CD8-positive, alpha-beta memory T cell (primary cell): ENCODE measurements at places on chromosomes 1 and 21.

GRCh38 chr1:184888505-184888904, 85.8 kb downstream of the NIBAN1 start:
- DNase-seq, result no peak

DNA sequence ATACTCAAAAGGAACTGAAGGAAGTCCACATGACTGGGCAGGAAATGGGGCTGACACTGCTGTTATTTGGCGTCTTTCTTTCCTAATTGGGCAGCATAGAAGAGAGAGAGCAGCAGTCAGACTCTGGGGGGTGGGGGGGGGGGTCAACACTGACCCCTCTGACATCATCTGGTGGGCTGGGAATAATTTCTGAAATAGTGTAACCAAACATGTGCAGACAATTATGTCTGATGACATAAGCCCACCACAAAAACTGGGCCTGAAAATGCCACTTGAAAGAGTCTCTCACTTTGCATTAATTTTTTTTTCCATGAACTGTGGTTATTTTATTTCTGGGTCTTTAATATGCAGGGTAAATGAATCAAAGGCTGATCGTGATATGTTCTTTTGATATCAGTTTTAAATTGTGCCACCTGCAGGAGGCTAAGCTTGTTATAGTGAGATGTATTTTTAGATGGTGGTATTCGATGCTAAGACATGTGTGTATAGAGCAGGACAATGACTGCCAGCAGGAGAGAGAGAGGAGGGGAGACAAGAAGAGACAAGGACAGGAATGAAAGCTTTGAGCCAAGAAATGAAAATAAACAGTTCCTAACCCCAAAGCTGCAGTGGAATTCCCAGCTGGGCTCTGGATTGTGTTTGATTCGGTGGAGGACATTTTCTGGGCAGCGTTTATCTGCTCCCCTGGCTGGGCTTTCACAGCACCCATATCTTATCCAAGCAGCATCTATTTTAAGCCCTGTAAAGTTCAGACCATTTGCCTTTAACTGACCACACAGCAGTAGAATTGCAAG, 264.7 kb downstream of the PBX1 start:
- no peak for DNase-seq

DNA sequence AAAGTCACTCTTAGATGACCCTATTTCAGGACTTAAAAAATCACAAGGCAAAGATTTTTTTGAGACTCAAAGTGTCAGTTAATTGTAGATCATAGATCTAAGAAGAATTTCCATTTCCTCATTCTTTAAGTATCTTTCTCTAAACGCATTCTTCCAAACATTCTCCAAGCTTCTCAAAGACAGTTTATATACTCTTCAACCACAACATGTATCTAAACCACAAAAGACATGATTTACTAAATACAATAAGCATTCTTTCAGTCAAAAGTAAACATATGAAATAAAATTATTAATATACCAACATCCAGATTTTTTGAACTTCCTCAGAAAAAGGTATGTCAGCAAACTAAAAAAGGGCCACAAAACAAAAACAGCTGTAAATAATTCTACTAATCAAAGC, 24.4 kb downstream of the RC3H1 start:
- no peak for DNase-seq

DNA sequence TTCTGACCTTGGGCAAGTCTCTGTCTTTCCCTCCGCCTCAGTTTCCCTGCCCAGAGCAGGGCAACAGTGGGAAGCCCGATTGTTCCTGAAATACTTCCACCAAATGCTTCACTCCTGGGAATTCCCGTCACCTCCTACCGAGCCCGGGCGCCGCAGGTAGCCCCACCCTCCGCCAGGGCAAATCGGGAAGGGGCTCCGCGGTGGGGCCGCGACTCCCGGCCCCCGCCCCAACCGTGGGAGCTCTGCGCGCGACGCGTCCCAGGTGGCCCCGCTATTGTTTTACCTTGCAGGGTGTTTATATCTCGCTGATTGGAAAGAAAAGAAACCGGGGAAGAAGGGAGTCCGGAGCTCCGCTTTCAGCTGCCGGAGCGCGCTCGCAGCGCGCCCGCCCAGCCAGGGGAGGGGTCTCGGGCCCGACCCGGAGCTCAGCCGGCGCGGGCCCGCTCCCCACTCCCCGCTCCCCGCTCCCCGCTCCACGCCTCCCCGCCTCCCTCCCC, 407 bp downstream of the IGSF3 start:
- DNase-seq, result no peak

- no peak for DNase-seq
Measured at GRCh38 chr1:116290085-116290705, 82.8 kb upstream of the ATP1A1 start.

DNA sequence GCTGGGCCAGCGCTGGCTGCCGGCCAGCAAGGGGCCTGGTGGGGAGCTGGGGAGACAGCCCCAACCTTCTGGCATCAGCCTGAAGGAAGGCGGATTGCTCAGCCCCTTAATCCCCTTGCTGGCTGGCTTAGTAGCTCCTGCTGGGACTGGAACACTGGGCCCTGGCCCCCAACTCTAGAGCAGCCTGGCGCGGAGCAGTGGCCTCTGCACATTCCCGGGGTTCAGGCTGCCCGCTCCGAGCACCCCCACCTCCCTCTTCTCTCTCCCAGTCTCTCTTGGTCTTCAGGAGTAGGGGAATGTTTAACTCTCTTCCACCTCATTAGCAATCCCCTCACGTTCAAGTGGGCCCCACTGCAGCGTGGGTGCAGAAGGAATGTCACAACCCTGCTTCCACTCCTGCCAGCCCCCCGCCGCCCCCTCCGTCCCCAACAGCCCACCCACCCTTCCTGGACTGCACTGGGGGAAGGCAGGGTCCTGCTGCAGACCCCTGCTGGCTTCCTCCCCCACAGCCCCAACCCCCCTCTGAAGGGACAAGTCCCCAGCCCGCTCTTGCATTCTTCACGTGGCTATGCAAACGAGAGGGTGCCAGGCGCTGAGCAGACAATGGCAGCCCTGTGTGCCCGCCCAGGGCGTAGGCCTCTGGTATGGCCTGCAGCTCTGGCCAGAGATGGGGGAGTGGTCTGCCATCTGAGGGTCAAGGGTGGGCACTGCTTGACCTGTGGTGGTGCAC, 980 bp upstream of the CLDN19 start:
- DNase-seq, result no peak

DNA sequence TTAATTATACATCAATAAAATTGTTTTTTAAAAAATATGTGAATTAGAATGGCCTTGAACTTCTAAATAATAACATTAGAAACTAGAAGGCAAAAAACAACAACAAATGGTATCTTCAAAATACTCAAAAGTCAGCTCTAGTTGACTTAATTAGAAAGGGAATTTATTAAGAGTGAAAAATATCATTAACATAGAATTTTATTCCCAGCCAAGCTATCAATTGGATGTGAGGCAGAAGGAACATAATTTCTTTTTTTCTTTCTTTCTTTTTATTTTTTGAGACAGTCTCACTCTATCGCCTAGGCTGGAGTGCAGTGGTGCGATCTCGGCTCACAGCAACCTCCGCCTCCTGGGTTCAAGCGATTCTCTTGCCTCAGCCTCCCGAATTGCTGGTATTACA, 51.2 kb upstream of the CAPZB start:
- DNase-seq, result no peak

DNA sequence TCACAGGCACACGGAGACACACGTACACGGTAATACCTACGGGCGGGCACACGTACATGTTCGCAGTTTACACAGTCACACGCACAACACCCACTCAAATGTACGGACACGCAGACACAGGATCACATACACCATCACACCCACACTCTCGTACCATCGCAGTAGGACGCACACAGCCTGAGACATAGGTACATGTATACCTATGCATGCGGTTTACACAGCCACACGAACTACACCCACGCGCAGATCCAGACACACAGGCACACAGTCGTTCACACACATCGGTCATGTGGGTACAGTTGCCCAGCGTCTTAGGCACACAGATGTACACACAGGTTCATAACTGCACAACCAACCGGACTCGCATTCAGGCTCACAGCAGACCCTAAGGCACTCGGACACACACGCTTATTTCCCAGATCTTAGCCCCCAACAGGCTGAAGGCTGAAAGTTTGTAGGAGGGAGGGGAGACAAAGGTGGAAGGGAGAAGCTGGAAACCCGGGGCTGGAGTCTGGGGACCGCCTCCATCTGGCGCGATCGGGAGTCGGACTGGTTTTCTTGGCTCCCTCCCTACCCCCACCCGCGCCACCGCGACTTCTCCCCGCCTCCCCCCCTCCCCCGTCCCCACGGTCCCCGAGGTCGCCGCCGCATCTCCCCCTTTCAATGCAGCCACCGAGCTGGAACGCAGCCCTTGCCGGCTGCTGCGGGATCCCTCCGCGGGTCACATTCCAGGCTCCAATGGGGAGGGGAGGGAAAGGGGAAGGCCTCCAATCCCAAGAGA, 51.9 kb upstream of the SYNC start:
- DNase-seq, result peak; percentile 8

GRCh38 chr1:31643976-31644559, 608 bp downstream of the PEF1 start:
- no peak for DNase-seq

DNA sequence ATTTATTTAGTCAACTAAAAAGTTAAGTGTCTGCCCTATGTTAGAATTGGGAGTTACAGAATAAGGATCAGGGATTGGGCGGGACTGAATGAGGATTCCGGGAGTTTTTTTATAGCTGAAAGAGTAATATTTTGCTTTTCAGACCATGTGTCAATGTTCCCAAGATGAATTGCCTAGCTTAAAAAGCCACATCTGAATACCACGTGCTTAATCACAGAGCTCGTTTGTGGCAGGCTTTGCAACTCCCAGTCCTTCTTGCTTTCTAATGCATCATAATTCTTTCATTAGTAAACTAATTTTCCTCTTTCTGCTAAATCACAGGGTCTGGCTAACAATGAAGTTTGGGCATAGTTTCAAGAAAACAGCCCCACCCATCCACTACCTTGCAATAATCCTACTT, 4.2 kb upstream of the BCL10 start:
- no peak for DNase-seq

- no peak for DNase-seq
Measured at GRCh38 chr1:20100632-20101355, 18.5 kb downstream of the PLA2G2D start.

- no peak for DNase-seq
Measured at GRCh38 chr1:169571450-169571849, 14.8 kb downstream of the F5 start.

- no peak for DNase-seq
Measured at GRCh38 chr1:53739109-53739681, at the start of gene GLIS1. TSS of gene GLIS1 (minus strand) at chr1:53739164. CDS start at chr1:53738064, 1,100 bp downstream.

- no peak for DNase-seq
Measured at GRCh38 chr1:8629241-8630091, 188.0 kb downstream of the RERE start.

- DNase-seq, result no peak
Measured at GRCh38 chr1:110205156-110205555, 5.0 kb upstream of the KCNC4 start.
